ENCODE measurements at places on chromosomes 4 and X. TPM values are rescaled to one million over a fixed set of nuclear protein-coding genes. Genes with fewer than 3 reads are reported as not detected.

- DNase-seq, result no peak
- no peak overlapping the region for H3K4me3 ChIP-seq
- no peaks in the 10 kb centered on the region for H3K27me3 ChIP-seq
- H3K4me1 ChIP-seq, result no peaks in the 10 kb centered on the region
Measured at GRCh38 chr4:90995996-90996395, 868.8 kb downstream of the CCSER1 start.

DNA sequence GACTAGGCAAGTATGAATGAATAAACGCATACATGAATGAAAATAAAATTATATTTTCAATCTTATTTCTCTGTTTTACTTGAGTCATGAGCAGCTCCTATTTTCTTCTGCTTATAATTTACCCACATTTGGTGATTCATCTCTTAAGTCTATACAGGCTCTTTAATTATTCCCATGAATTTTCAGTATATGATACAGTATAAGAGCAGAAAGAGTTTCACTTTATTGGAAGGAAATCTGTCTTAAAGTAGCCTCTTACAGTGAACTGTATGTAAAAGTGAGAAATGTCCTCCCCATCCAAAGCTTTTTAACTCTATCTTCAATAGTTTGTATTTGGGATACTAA, 50.8 kb downstream of the TMEM165 start:
- peaks cover 20% of the 10 kb centered on the region for H3K36me3 ChIP-seq
- no peak for DNase-seq
- H3K4me3 ChIP-seq, result no peak overlapping the region
- H3K4me1 ChIP-seq, result no peaks in the 10 kb centered on the region
- no peak overlapping the region for H3K27ac ChIP-seq
- no peaks in the 10 kb centered on the region for H3K27me3 ChIP-seq

GRCh38 chr4:87074121-87074488, 139.3 kb downstream of the AFF1 start:
- peak overlapping the region; percentile 71 for H3K4me3 ChIP-seq
- H3K27ac ChIP-seq, result peak overlapping the region; percentile 71
- H3K4me1 ChIP-seq, result peaks cover 51% of the 10 kb centered on the region
- DNase-seq, result no peak
- no peaks in the 10 kb centered on the region for H3K27me3 ChIP-seq
- H3K36me3 ChIP-seq, result peaks cover 4% of the 10 kb centered on the region

- H3K27ac ChIP-seq, result no peak overlapping the region
- no peaks in the 10 kb centered on the region for H3K36me3 ChIP-seq
- no peaks in the 10 kb centered on the region for H3K4me1 ChIP-seq
- H3K4me3 ChIP-seq, result no peak overlapping the region
Measured at GRCh38 chrX:13808865-13809264, 8.0 kb downstream of the GPM6B start.

DNA sequence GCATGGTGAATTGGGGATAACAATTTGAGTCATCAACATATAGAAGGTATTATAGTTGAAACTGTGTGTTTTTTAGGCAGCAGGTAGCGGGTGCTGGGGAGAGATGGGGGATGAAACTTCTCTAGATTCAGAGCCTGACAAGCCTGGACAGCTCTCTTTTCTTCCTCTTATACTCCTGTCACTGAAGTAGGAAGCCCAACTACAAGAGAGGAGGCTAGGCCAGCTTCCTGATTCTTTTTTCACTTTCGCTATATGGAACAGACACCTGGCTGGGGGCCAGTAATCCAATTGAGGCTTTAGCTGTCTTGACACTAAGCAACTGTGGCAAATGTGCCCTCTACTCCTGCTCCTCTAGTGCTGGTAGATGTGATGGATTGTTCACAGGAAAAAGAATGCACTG, 69.2 kb downstream of the PHKA1 start:
- H3K27me3 ChIP-seq, result no peaks in the 10 kb centered on the region
- H3K4me3 ChIP-seq, result no peak overlapping the region
- no peaks in the 10 kb centered on the region for H3K36me3 ChIP-seq
- DNase-seq, result no peak
- no peaks in the 10 kb centered on the region for H3K4me1 ChIP-seq

DNA sequence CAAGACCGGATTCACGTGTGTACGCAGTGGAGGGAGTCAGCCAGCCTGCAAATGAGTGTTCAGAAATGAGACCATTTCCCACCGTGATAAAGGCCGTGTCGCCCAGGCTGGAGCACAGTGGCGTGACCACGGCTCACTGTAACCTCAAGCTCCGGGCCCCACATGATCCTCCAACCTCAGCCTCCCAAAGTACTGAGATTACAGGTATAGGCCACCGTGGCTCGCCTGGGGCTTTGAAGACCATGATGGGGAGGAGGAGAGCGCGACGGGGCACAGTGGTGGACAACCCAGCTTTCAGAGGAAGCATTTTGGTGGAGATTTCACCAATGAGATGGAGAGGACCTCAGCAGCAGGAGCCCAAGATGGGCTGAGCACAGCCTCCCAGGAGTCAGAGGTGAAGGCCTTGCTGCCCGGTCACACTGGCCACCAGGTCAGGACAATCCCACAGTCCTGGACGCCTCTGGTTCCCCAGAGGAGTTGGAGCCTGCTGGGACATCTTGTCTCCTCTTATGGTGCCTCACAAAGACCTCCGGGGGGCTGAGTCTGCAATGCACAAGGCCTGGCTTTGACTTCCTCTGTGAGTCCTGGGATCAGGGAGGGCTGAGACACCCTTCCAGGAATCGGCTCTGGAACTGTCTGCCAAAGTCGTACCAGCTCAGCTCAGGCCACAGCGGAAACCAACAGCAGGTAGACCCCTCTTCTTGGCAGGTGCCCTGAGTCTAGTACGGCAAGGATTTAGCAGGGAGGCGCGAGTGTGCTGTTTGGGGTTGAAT, 22.4 kb upstream of the MXD4 start:
- no peaks in the 10 kb centered on the region for H3K4me1 ChIP-seq
- H3K27ac ChIP-seq, result no peak overlapping the region
- no peak for DNase-seq
- peaks cover 3% of the 10 kb centered on the region for H3K27me3 ChIP-seq
- H3K36me3 ChIP-seq, result no peaks in the 10 kb centered on the region
- H3K4me3 ChIP-seq, result no peak overlapping the region

GRCh38 chr4:152065545-152065944, 304.7 kb upstream of the GATB start:
- H3K27me3 ChIP-seq, result peaks cover 7% of the 10 kb centered on the region
- peaks cover 15% of the 10 kb centered on the region for H3K4me1 ChIP-seq
- DNase-seq, result no peak
- no peak overlapping the region for H3K4me3 ChIP-seq
- H3K36me3 ChIP-seq, result no peaks in the 10 kb centered on the region

- no peak overlapping the region for H3K4me3 ChIP-seq
- peaks cover 8% of the 10 kb centered on the region for H3K4me1 ChIP-seq
- no peaks in the 10 kb centered on the region for H3K27me3 ChIP-seq
- DNase-seq, result no peak
- peaks cover 2% of the 10 kb centered on the region for H3K36me3 ChIP-seq
Measured at GRCh38 chr4:173415092-173415491, 16.2 kb upstream of the SCRG1 start.

GRCh38 chr4:4866124-4866865, 6.8 kb downstream of the MSX1 start:
- H3K27me3 ChIP-seq, result peaks cover 56% of the 10 kb centered on the region
- H3K4me1 ChIP-seq, result peaks cover 31% of the 10 kb centered on the region
- peaks cover 20% of the 10 kb centered on the region for H3K36me3 ChIP-seq
- peak overlapping the region; percentile 68 for H3K27ac ChIP-seq

DNA sequence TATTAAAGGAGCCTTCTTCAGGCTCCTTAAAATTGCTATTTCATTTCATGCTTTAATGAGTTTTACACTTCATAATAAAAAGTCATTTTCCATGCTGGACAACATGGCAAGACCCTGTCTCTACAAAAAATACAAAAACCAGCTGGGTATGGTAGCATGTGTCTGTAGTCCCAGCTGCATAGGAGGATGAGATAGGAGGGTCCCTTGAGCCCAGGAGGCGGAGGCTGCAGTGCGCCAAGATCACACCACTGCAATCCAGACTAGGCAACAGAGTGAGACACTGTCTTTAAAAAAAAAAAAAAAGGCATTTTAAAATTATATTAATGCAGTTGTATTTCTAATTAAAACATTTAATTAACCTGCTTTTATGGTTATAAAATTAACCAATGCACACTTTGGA, 49.2 kb downstream of the PDS5A start:
- no peaks in the 10 kb centered on the region for H3K27me3 ChIP-seq
- DNase-seq, result no peak
- no peak overlapping the region for H3K4me3 ChIP-seq
- H3K36me3 ChIP-seq, result peaks cover 20% of the 10 kb centered on the region
- H3K4me1 ChIP-seq, result peaks cover 9% of the 10 kb centered on the region

DNA sequence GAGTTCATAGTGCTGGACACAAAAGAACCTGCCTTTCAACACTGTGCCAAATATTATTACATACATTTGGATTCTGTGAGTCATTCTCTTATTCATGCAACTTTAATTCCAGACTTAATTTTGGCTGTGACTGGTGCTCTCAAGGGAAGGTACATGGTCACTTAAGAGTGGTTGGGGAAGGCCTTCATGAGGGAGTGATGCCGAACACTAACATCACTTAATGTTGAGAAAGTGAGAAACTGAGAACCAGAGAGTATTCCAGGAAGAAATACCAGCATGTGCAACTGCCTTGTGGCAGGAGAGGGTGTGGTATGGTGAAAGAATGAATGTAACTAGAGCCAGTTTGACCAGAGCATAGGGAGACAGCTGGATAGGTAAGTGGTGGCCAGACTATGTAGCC, 41.5 kb upstream of the FHDC1 start:
- H3K27me3 ChIP-seq, result no peaks in the 10 kb centered on the region
- H3K4me1 ChIP-seq, result no peaks in the 10 kb centered on the region
- peak overlapping the region; percentile 83 for H3K27ac ChIP-seq

DNA sequence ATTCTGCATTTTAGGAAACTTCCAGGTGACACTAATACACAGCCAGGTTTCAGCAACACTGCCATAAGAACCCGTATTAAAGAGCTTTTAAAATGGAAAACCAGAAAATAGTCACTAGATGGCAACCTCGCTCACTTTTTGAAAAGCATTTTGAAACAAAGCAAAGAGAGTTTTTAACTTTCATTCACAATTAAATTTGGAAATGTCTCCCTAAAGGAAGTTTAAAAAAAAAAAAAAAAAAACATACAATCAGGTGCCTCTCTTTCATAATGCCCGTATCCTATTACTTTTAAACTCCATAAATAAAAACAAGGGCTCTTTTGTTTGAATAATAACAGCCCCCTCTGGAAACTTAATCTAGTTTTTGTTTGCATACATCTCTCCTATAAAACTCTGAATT, 20.3 kb downstream of the MEPE start:
- no peak overlapping the region for H3K27ac ChIP-seq
- no peak overlapping the region for H3K4me3 ChIP-seq
- peaks cover 11% of the 10 kb centered on the region for H3K4me1 ChIP-seq

DNA sequence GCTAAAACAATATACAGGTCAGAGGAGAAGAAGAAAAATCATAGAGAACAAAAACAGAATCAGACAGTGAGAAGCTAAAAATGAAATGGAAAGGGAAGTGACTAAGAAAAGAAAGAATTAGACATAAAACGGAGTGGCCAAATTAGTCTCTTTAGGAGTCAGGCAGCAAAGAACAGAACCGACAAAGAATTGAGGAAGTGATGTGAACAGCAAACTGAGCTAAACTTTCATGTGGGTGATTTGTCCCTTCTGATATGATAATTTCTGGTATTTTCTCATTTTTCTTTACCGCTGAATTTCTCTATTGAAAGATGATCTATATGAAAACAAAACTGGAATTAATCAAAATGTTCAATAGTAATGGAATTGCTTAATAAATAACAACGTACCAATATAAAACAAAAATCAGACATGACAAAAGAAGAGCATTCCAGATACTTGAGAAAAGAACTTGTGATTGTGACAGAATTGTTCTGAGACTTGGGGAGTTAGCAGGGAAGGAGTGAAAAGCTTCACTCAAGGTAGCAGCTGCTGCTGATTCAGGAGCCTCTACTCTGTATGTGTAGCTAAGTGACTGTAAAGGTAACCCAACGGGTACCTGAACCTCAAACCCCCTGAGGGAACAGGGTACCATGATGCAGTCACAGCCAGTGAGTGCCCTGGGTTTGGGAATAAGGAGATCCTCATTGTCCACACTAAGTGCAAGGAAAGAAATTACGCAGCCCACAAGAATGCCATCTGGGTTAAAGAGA, 8.8 kb downstream of the TAPT1 start:
- H3K27ac ChIP-seq, result no peak overlapping the region
- H3K27me3 ChIP-seq, result no peaks in the 10 kb centered on the region
- peaks cover 8% of the 10 kb centered on the region for H3K36me3 ChIP-seq
- H3K4me1 ChIP-seq, result peaks cover 12% of the 10 kb centered on the region
- no peak for DNase-seq

DNA sequence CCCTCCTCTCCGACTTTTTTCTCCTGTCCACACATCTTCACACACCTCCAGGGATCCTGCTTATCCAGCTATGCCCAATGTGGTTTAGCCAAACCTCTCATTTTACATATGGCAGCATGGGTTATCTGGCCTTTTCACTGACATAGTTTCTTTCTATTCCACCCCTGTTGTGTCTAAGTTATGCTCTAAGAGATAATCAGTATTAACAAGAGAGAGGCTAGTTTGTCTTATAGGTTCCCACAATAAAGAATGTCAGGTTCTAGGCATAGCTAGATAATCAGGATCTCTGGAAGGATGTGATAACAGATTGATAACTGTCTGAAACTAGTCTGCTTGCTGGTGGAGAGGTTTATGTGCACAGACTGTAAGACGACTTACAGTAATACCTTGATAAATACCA, 7.7 kb upstream of the GALNT7 start:
- H3K4me3 ChIP-seq, result no peak overlapping the region
- H3K27me3 ChIP-seq, result no peaks in the 10 kb centered on the region
- H3K4me1 ChIP-seq, result peaks cover 5% of the 10 kb centered on the region
- H3K27ac ChIP-seq, result no peak overlapping the region
- no peak for DNase-seq

DNA sequence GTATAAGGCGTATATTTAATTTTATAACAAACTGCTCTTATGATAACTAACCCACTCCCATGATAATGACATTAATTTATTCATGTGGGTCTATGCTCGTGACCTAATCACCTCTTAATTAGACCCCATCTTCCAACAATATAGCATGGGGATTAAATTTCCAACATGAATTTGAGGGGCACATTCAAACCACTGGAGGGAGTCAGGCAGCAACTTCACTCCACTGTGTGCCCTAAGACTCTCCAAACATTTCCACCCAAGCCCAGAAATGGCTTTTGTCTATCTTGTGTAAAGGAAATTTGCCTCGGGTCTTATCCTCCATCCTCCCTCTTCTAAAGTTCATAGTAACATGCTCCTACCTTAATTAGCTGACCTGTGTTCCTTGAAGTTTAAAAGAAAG, 616.1 kb upstream of the CPEB2 start:
- no peak overlapping the region for H3K27ac ChIP-seq
- no peak overlapping the region for H3K4me3 ChIP-seq
- DNase-seq, result no peak
- no peaks in the 10 kb centered on the region for H3K4me1 ChIP-seq
- H3K36me3 ChIP-seq, result no peaks in the 10 kb centered on the region

DNA sequence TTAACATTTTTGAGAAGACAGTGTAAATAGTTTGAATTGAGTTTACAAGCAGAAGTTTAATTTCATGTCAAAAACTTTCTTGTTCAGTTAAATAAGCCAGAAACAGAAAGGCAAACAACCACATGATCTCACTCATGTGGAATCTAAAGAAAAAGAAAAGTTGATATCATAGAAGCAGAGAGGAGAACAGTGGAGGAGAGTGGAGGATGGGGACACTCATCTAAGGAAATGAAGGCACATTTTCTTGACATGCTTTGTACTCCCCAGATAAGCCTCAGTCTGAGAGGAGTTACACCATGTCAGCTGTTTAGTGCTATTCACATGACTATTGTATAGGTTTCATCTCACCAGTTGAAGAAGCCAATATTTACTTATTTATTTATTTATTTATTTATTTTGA, 13.5 kb downstream of the SNCA start:
- no peaks in the 10 kb centered on the region for H3K4me1 ChIP-seq
- H3K27me3 ChIP-seq, result no peaks in the 10 kb centered on the region
- H3K27ac ChIP-seq, result no peak overlapping the region

Gene HS3ST1
- total RNA-seq, result 2.5 TPM

Gene TMPRSS11D
- not detected for total RNA-seq

Gene AREG
- 17.1 TPM for total RNA-seq

Gene GPR34
- total RNA-seq, result not detected

Gene TMSB15B
- total RNA-seq, result 23.0 TPM

Gene LIMCH1
- 35.7 TPM for total RNA-seq
